ENCODE measurements at places on chromosomes 11 and 22. TPM values are rescaled to one million over a fixed set of nuclear protein-coding genes. Genes with fewer than 3 reads are reported as not detected.

JAML gene
- total RNA-seq: not detected

GLB1L3 gene
- 0.16 TPM for total RNA-seq

ZC3H12C gene
- total RNA-seq: 5.5 TPM

AQP11 gene
- 2.4 TPM for total RNA-seq

RASD2 gene
- total RNA-seq: under 0.01 TPM

TALDO1 gene
- 256 TPM for total RNA-seq

NOX4 gene
- total RNA-seq: 9.8 TPM

TCN2 gene
- total RNA-seq: 80.5 TPM

UBQLNL gene
- total RNA-seq: 0.25 TPM

OR8H2 gene
- total RNA-seq: not detected
